ENCODE measurements at places on chromosomes 5 and 9.

DNA sequence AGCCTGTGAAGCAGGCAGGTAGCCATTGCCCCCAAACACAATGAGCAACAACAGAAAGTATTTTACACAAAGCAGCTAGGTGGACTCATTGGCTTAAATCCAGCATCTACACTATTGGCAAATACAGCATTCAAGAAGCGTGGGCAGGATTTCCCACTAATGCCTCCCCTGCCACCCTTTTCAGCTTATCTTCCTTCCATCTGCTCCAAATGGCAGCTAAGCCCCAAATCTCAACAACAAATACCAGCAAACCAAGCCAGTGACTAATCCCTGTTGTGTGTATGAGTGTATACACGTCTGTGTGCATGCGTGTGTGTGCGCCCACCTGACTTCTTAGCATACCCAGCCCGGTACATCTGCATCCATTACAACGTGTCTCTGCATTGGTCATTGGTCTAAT is 151.2 kb upstream of the WWC1 start:
- DNase-seq = no peak

- no peak for DNase-seq
Measured at GRCh38 chr9:104969116-104969515, 41.2 kb upstream of the ABCA1 start.

- DNase-seq = no peak
Measured at GRCh38 chr5:157816682-157817386, 42.1 kb downstream of the CLINT1 start.

DNA sequence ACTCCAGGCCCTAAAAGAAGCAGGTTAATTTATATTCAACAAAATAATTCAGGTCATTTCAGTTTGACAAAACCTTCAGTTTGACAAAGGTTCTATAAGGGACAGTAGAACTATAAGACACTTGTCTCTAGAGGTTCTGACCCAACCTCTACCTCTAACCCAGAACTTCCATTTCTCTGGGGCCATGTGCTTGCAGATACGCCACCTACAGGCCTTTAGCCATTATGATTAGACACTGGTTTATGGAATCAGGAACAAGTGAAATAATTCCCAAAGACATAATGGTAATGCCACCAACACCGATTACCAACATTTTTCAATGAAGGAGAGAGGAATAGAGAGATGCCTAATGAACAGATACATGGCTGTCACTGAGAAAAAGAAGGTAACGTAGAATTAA is 733.9 kb downstream of the PRELID2 start:
- no peak for DNase-seq

- no peak for DNase-seq
Measured at GRCh38 chr9:132443951-132444607, 34.1 kb downstream of the CFAP77 start.

DNA sequence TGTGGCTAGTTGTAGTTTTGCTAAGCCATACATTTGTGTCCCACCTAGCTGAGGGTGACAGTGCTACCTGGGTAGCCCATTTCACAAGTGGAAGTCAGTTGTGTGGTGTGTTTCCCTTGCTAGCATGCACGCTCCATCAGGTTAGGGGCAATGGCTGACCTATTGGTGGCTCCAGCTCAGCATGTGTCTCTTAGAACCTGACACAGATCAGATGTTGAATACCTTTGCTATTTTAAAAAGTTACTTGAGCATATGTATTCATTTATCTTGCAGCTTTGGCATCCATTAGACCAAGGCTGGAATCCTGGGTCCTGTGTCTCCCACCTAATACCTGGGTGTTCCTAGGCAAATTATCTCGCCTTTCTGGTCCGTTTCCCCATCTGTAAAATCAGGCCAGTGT is 44.8 kb downstream of the ZNF618 start:
- no peak for DNase-seq

DNA sequence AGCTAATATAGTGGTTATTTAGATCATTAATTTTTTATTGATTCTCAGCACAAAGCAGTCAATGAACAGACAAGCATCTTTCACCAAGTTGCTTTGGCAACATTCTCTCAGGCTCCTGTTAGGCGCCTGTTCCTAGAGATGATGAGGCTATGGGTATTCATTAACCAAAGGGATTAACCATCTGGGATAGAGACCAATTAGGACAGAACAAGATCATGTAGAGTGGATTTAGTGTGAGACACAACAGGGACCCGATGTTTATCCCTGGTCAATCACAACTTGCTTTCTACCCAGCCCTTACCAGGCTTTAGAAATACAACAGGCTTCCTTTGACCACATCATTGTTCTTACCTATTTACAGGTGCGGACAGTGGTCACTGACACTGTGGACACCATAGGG is 82.2 kb downstream of the PJA2 start:
- no peak for DNase-seq

All from stimulated activated naive CD8-positive, alpha-beta T cell treated with anti-CD3 and anti-CD28 coated beads, Interleukin-15, amount 100 ng/mL, for 72 hours (primary cell).